ENCODE measurements at places on chromosomes 5 and 9.

DNA sequence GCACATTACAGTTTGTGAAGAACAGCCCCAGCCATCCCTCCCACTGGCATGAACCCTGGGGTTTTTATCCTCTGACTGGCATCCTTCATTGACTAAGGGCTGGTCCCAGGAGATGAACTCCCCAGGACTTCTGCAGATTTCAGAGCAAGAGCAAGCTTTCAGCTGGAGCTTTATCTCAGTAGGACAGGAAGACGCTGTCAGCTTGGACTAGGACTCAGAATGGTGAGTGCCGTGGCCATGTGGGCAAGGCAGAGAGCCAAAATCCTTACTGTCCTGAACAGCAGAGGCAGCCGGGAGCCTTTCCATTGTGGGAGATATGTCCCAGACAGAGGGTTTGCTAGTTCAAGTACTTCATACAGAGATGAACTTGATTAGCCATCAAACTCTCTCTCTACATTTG is 3.2 kb upstream of the ACOT12 start:
- DNase-seq = no peak

DNA sequence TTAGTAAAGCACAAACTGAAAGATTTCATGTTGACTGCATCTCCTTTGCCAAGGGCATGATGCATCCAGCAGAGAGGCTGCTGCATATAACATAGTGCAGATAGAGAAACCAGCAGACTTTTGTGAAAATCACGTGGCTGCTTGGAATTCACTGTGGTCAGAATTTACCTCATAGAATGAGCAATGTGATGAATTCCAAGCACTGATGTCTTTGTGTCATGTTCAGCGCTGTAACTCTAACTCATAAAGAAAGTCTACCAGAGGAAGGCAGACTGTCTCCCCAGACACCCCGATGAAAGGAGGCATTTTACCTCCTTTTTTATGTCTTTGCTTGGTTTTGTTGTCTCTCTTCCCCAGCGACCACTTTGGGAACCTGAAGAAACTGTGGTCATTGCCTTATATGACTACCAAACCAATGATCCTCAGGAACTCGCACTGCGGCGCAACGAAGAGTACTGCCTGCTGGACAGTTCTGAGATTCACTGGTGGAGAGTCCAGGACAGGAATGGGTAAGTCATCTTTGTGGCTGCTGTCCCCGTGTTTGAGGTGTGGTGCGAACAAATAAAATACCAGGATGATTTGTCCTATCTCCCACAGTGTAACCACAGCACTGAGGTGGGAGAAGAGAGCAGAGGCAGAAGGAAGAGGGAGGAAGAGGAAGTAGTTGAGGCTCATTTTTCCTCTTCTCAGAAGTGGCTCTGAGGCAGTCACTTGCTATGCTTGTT is 42.0 kb downstream of the ITK start:
- no peak for DNase-seq

DNA sequence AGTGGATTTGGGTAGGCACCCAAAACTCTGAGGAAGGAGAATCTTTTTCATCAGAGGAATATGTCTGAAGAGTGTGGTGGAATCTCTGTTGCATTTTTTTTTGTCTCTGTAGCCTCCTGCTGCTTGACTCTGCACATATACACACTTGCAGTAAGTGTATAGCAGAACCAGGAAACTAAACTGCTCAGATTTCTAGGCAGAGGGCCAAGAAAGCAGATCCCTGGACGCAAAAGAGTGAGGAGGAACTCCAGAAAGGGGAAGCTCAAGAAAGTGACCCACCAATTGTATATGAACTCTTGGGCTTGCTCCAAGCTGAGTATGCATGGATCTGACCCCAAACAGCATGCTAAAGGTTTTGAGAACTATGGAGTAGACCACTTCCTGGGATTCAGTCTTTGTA is 181.8 kb downstream of the GADD45G start:
- peak; percentile 13 for DNase-seq

DNA sequence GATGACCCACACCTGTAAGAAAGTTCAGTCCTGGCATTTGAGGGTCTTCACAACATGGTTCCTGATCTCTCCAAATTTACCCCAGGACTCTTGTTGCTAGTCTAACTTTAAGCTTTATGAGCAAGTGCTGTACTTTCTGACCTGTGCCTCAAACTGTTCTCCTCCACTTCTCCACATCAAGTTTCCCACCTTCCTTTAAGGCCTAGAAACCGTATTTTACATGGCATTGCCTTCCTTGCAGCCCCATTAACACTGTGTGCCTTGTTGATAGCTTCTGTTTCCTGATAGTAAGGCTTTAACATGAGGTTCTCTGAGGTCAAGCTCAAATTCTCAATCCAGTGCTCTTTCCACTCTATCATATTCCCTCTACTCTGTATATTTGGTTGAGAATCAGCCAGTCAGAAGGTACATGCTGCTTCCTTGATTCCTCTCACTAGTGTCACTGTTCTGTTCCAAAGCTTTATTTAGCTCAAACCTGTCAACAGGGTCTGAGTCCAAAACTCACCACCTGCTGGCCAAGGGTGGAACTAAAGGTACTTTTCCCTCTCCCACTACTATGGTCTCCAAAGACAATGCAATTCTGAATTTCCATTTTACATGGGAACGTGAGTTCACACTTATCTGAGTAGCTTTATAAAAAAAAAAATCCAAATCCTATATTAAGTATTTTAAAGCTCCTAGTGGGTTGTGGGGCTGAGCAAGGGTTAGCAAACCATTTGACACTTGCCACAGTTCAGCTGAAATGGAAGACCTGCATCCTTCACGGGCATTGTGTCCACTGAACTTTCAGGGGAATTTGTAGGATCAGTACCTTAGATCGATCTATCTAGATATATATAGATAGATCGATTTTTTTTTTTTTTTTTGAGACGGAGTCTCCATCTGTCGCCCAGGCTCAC is 21.1 kb downstream of the VCP start:
- DNase-seq = peak; percentile 81

DNA sequence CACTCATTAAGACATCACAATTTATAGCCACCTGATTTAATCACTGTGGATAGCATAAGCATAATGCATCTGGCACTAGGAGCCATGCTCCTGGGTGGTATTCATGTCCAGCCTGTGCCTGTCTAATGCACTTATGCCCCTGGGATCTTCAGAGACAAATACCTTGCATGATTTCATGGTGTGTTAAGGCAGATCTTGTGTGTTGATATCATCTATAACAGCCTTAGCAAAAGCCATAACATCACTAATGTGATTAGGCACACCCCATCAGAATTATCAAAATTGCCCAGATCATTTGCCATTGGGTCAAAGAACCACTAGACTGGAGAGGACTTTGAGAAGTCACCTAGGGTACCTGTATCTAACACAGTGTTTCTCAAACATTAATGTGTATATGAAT is 43.7 kb upstream of the SELENOP start:
- no peak for DNase-seq

GRCh38 chr9:132001567-132001966 is 78.1 kb downstream of the MED27 start:
- no peak for DNase-seq

DNA sequence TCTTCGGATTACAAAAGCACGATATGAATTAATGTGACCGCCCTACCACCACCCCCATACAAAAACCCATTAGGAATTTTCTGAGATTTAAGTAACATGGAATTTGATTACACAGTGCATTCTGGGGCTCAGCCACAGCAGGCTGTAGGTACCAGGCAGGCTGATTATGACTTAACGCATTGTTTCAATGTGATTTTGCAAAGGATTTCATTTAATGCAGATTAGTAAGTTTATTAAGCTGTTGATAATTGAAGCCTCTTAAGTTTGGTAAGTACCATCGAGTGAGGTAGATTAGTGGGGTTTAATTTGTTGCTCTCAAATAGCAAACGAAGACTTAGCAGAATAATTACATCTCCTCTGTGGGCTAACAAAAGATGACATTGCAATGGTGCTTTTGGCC is 240.1 kb downstream of the TRPM3 start:
- no peak for DNase-seq

DNA sequence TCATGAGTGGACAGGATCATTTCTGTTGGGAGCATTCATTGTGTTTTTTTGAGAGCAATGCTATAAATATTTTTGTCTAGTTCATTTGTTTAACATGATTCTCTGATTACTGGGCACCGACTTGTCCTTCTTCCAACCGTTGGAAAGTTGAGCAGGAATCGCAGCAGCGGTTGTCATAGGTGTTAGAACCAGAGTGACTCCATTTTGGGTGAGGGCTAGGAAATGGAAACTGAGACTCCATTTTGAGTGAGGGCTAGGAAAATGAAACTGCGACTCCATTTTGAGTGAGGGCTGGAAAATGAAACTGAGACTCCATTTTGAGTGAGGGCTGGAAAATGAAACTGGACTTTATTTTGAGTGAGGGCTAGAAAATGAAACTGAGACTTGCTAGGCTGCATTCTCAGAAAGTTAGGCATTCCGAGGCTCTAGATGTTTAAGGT is 100.6 kb downstream of the ICE1 start:
- peak; percentile 35 for DNase-seq

- no peak for DNase-seq
Observed at GRCh38 chr5:108430931-108431608, 49.2 kb upstream of the FBXL17 start.

- DNase-seq = no peak
Observed at GRCh38 chr9:86329649-86330048, 24.6 kb downstream of the TUT7 start.

DNA sequence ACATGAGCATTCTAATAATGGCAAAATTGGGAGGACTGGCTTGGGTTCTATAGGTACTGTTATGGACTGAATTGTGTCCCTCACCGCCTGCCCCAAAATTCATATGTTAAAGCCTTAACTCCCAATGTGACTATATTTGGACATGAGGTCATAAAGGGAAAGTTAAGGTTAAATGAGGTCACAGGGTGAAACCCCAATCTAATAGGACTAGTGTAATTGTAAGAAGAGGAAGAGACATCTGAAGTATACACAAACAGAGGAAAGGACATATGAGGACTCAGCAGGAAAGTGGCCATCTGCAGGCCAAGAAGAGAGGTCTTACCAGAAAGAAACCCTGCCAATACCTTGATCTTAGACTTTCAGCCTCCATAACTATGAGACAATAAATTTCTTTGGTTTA is 23.1 kb downstream of the RNF180 start:
- DNase-seq = no peak

Data from NB4 (cell line).